ENCODE measurements at places on chromosomes 1 and 21.

GRCh38 chr1:185894791-185895190 lies 160.6 kb downstream of the HMCN1 start:
- no peak for DNase-seq

DNA sequence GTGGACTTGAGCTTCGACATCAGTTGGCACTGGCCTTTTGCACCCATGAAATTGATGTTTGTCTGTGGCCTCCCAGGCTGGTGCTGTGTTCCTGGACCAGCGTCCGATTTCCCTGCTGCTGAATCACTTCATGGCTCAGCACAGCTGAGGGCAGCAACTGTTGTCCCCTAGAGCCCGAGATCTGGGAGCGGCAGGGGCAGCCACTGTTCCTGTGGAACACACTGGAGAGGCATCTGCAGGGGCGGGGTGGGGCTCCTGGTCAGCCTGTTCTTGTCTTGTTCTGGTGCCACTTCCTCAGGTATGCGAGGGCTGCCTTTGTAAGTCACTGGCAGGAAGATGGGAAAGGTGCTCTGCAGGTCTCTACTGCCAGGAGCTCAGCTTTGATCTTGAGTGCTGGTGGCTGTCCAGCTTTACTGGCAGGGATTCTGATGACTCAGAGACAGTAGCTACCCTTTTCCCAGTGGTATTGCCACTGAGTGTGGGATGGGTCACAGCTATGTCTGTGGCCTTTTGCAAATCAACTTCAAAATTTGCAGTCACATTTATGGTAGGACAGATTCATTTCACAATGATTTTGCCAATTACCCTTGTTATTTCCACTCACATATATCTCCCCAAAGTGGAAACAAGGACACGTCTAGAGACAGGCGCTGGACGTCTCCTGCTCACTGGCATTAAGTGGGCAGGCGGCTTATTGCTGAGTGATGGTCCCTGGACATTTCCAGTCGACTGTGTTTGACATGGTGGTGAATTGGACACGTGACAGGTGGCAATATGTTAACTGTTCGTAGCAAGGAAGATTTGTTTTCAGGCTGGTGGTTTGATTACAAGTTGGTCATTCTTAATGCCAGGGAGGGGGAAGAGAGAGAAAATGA lies 15.3 kb downstream of the AGPAT3 start:
- DNase-seq: no peak

DNA sequence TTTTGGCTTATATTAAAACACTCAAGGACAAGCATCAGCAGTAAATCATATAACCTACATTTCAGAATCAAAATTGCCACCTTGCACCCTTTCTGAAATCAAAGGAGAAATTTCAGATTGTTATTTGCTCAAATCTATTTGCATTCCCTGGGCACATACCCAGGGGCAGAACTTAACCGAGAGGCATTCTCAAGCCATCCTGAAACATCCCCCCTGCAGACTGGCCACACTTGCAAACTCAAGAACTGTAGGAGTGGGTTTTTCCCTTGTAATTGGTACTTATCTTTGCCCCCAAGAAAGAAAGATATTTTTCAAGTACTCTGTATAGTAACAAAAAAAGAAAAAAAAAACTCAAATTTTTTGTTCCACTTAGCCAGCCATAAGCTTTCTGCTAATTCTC lies 213.6 kb upstream of the ESRRG start:
- DNase-seq: no peak

GRCh38 chr1:23101101-23101827 lies 67.4 kb downstream of the LUZP1 start:
- no peak for DNase-seq

DNA sequence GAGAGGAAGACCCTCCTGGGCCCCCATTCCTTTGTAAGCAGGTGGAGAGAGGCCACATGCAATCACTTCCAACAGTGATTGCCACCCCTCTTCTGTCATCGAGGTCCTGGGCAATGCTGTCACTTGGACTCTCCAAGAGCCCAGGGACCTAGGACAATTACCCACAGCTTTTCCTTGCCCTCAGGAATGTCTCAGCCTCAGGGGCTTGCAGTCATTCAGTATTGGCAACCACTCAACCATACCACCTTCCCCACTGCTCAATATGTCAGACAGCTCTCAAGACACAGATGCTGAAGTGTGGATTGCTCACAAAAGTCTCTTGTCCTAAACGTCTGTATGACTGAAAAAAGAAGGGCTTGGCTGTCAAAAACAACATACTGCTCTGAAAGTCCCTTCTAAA lies 87.8 kb downstream of the PTPN14 start:
- DNase-seq: no peak

GRCh38 chr1:170414989-170415709 lies 116.8 kb upstream of the GORAB start:
- no peak for DNase-seq

GRCh38 chr1:234307726-234308125 lies 65.5 kb upstream of the COA6 start:
- no peak for DNase-seq

DNA sequence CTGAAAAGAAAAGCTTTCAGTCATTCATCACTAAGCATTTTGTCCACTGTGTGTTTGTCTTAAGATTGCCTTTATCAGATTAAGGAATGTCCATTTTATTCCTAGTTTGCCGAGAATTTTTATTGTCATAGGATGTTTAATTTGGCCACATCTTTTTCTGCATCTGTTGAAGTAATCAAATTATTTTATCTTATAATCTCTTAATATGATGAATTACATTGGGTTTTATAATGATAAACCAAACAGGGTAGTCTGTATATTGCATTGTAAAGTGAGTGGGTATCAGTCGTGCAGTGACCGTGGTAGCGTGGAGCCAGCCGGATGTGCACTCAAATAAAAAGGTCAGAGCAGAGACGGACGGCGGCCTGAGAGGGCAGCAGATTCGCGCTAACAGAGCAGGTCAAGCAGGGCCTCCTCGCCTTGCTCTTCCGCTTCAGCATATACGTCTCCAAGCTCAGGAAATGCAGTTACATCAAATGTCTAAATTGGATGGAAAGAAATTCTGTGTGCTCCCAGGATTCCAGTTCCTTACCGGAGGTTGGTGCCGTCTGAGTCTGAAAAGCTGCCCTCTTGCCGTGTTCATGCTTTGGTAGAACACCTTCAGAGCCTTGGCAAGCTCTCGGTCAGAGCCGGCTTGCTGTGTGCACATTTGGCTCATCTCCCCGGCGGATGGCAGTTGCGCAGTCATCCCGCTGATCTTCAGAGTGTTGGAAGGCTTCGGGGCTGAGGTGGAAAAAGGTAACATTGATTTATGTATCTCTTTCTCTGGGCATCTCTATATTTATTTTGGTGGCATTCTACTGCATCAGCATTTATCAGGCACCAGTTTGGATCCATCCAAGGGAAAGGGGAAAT lies 51.5 kb downstream of the SCCPDH start:
- no peak for DNase-seq

DNA sequence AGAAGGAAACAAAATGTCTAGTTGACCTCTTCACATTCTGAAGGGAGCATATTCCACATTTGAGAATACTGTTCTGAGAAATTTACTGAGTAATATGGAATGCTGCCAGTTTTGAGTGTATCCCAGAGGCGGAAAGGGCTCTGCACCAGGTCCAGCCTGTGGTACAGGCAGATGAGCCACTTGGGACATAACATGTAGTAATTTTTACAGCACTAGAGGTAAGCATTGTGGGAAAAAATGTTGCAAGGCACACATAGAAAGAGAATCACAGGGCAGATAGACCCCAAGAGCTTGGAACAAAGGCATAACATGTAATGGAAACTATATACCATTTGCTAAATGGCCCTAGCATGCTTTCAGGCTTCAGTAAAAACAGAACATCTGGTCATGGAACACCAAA lies 228.5 kb downstream of the USH2A start:
- DNase-seq: no peak

- no peak for DNase-seq
These were observed 47.6 kb downstream of the ACP6 start for GRCh38 chr1:147622731-147623130.

GRCh38 chr1:20640183-20640597 lies 6.9 kb downstream of the PINK1 start:
- DNase-seq: peak; percentile 35

- no peak for DNase-seq
These were observed at the start of gene TPM3 for GRCh38 chr1:154191990-154192461. Gene TPM3, minus strand, starts transcription at chr1:154192100. Its CDS starts 82 bp downstream, at chr1:154192018.

GRCh38 chr1:21775550-21775914 lies 7.4 kb downstream of the USP48 start:
- no peak for DNase-seq

- peak; percentile 0 for DNase-seq
These were observed 30.0 kb downstream of the ZMYM4 start for GRCh38 chr1:35298464-35298863.

DNA sequence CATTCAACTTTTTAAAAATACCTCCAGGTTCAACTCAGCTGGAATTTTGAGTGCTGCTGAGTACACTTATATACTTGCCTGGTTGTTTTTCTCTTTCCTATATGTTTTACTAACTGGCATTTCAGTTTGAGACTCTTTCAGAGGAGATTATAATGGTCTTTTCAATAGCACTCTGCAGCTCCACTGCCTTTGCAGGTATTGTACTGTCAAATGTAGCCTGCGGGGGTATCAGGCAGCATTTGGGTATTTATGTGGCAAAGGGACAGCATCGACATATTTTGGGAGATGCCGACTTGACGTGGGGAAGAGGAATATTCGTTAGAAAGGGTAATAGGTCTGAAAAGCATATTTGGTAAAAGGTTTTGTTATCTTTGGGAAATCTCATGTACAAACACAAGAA lies 11.1 kb upstream of the TGFBR3 start:
- DNase-seq: no peak

GRCh38 chr1:226281058-226281457 lies 27.9 kb downstream of the LIN9 start:
- DNase-seq: no peak

- no peak for DNase-seq
These were observed 7.2 kb downstream of the PIGP start for GRCh38 chr21:37065561-37066177.

DNA sequence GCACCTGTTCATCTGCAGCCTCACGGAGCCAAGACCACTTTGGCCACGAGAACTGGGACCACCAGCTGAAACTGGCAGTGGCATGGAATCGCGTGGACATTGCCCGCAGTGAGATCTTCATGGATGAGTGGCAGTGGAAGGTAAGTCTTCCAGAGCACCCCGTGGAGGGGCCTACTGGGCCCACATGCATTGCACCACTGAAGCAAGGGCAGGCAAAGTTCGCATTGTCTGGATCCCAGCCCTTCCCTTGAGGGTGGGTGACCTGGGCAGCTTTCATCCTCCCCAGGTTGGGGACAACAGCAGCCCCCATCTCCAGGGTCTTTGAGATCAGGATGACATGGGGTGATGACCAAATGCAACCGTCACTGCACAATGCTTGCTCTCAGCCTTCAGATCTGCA lies 37.5 kb downstream of the TRPM2 start:
- no peak for DNase-seq

DNA sequence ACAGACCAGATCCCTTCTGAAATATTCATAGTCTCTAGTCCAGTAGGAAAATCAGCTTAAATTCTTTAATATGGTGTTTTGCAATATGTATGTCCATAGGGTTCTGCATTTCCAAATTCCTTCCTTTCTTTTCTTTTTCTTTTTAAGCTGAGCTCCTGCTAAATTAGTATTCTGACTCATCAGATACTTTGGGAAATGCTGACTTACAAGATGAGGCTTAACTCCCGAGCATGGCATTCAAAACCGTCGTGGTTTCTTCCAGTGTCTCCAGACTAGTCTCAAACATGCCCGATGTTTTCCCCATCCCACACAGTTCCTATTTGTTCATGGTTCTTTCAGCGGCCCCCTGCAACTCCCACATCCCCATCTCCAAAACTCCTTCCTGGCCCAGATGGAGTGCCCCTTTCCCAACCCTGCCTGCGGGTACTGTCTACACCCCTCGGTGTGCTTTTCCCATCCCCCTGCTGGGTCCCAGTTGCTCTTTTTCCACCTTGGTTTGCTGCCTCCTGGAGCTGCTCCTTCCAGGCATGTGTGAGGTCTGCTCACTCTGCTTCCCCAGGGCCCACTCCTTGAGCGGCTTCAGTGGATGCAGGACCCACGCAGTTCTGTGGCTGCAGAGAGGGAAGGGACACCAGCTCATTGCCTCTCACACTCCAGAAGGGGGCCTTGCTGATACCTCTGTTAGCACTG lies 19.5 kb upstream of the ETV3 start:
- DNase-seq: no peak

- DNase-seq: no peak
These were observed 878 bp downstream of the MINDY1 start for GRCh38 chr1:151005729-151006319.

DNA sequence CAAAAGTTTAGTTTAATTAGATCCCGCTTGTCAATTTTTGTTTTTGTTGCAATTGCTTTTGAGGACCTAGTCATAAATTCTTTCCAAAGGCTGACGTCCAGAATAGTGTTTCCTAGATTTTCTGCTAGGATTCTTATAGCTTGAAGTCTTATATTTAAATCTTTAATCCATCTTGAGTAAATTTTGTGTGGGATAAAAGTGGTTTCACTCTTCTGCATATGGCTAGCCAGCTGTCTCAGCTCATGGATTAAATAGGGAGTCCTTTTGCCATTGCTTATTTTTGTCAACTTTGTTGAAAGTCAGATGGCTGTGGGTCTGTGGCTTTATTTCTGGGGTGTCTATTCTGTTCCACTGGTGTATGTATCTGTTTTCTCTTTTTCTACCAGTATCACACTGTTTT lies 801.3 kb upstream of the ADGRL4 start:
- no peak for DNase-seq

DNA sequence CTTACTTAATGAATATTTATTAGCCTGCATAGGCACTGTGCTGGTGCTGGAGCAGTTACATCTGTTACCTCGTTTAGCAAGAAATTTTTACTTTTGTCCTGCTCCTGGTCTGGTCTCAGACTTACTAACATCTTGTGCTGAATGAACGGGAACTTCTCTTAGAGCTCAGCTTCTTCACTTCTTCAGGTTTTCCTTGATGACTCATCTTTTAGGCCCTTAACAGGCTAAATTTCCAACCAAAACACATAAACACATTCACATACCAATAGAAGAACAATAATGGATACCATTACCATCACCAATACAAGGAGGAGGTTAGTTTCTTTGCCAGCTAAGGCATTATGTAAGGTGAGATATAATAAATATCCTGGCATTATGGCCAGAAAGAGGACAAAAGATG lies 68.9 kb downstream of the IFI44 start:
- DNase-seq: no peak

Data from activated CD8-positive, alpha-beta memory T cell treated with anti-CD3 and anti-CD28 coated beads for 1 hour (primary cell).